KBM-7 (cell line): ENCODE measurements at places on chromosomes 4 and X.
A peak's percentile ranks its signal among the peaks of the same experiment; 100 is the strongest.

GRCh38 chr4:39664828-39665731 lies 26.4 kb upstream of the SMIM14 start:
- DNase-seq = no peak

DNA sequence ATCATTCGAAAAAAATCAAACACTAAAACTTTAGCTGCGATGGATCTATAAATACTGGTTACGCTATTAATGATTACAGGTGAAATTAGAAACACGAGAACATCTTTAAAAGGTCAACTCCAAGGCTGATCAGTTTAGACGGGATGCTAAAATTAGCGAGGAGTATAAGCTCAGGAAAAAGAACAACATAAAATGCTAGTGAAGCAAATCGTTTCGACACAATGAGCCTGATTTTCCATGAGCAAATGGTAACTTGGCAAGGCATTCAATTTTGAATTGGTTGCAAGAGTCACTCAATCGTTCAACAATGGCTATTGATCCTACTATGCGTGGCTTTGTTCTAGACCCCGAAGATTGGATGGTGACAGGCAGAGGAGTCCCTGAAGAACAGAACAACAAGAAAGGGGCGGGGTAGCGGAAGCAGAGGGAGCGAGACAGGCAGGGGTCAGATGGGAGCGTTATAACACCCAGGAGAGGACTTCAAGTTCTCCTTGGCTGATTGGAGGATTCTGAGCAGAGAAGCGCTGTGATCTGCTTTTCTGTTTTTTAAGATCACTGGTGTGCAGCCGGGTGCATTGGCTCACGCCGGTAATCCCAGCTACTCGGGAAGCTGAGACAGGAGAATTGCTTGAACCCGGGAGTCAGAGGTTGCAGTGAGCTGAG lies 146.5 kb downstream of the RBM47 start:
- no peak for DNase-seq

DNA sequence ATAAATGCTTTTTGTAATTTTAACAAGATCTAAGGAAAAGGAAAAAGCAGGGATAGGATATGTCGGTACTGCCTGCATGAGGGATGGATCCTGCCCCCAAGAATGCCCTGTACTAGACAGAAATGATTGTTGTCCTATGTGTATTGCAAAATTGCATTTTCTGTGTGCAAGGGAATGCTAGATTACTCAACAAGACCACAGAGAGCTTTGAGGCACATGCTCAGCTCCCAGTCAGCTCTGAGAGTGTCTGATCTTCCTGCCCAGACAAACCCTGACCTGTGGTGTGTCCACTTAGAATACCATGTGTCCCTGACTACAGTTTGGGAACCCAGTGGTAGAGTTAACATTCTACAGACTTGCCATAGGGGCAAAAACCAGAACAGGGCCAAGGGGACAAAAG lies 129.2 kb upstream of the PAK3 start:
- no peak for DNase-seq

DNA sequence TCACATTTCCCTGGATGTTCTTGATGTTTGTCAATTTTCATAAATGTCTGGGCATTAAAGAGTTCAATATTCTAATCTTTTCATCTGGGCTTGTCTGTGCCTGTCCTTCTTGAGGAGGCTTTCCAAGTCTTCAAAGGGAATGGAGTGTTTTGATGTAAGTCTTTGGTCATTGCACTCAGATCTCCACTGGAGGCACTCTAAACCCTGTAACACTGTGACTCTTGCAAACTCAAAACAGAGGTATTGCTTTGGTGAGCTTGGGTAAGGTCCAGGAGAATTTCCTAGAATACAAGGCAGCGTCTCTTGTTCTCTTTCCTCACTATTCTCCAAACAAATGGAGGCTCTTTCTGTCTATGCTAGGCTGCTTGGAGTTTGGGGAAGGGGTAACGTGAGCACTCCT lies 1118.1 kb upstream of the PABPC4L start:
- DNase-seq = peak; percentile 1

- DNase-seq = peak; percentile 61
Measured at GRCh38 chr4:150242820-150243458, 164.7 kb downstream of the DCLK2 start.

- peak; percentile 38 for DNase-seq
Measured at GRCh38 chr4:122636697-122637096, 15.8 kb upstream of the IL21 start.

- DNase-seq = no peak
Measured at GRCh38 chr4:140291259-140291658, 82.2 kb upstream of the SCOC start.

DNA sequence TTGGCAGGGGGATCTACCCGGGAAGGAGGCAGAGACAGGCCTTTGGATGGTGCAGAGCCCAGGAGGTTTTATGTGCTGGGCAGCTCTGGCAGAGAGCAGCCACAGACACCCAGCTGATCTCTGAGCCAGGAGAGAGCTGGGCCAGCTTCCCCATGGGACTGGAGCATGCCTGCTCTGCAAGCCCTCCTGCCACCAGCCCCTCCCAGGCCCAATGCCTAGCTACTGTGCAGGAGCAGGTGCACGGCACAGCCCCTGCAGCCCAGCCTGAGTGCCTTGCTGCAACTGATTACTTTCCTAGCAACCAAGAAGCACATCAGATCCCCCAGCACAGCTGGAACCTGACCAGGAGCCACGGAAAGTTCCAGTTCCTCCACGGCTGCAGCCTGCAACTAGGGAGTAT lies 57.8 kb upstream of the BEND2 start:
- no peak for DNase-seq

GRCh38 chr4:143399113-143399949 lies 62.7 kb downstream of the GAB1 start:
- peak; percentile 77 for DNase-seq

DNA sequence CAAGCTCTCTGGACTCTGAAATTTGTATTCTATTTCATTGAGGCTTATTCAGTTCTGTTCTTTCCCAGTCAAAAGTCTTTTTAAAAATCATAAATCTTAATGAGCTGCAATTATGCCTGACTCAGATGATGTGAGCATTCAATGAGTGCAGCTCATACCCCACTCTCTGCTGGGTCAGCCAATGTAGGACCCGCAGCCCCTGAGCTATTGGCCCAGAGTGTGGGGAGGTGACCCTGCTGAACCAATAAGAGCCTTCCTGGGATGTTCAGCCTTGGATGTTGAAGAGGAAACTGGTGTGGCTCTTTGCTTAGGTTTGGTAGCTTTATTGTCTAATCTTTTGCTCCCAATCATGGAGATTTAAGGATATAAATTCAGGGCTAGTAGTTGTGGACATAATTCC lies 12.1 kb upstream of the TCEAL4 start:
- DNase-seq = no peak

GRCh38 chr4:113145519-113146291 lies 96.3 kb downstream of the ANK2 start:
- DNase-seq = peak; percentile 0

GRCh38 chr4:2857349-2857927 lies 13.8 kb downstream of the ADD1 start:
- no peak for DNase-seq

- peak; percentile 100 for DNase-seq
Measured at GRCh38 chrX:318739-319578, at the start of gene GTPBP6. GTPBP6 (minus strand) TSS chrX:318796; CDS start chrX:318787, 9 bp downstream.

- peak; percentile 31 for DNase-seq
Measured at GRCh38 chr4:85701861-85702321, 226.9 kb downstream of the ARHGAP24 start.

DNA sequence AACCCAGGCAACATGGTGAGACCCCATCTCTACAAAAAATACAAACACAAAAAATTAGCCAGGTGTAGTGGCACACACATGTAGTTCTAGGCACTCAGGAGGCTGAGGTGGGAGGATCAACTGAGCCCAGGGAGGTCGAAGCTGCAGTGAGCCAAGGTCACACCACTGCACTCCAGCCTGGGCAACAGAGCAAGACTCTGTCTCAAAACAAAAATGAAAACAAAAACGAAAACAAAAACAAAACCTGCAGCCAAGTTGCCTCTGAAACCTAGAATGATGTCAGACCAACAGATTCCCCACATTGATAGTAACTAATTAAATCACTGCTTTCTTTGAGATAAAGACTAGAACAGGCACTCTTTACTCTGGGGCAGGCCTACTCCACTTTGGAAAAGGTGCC lies 104.5 kb downstream of the AMELX start:
- no peak for DNase-seq

DNA sequence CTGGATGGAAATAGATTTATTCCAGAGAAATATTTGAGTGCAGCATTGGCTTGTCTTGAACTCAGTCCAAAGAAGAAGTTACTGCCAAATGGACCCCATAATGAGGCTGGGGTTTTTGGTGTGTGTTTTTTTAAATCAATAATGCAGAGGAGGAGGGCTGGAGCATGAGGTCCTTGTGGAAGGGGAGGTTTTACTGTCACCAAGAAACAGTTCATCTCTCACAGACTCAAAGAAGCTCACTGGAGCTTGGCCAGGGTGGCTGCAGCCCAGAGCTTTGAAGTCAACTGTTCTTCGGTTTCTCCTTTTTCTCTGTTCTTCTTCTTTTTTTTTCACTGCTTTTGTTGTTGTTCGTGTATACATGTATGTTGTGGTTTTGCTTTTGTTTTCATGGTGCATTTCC lies 377.7 kb downstream of the FBXW7 start:
- no peak for DNase-seq

- no peak for DNase-seq
Measured at GRCh38 chrX:41258871-41259270, 75.1 kb upstream of the DDX3X start.

GRCh38 chr4:16225167-16225862 lies 956 bp downstream of the TAPT1 start:
- DNase-seq = no peak

GRCh38 chrX:11081511-11081910 lies 29.6 kb upstream of the HCCS start:
- no peak for DNase-seq

DNA sequence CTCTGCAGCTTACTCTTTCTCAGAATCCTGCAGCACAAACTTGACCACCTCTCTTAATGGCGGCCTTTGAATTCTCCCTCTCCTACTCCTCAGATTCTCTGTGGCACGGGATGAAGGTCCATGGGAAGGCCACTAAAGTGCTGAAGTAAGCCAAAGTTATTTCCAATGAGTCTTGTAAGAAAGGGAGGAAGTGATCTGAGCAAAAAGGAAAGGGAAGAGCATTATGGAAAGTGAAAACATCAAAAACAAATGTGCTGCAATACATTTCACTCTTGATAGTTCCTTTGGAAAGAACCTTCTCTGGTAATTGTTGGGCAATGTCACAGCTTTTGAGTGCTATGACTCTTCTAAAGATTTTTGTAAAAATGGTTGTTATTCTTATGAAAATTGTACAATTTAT lies 54.3 kb upstream of the CAMK2D start:
- DNase-seq = no peak

DNA sequence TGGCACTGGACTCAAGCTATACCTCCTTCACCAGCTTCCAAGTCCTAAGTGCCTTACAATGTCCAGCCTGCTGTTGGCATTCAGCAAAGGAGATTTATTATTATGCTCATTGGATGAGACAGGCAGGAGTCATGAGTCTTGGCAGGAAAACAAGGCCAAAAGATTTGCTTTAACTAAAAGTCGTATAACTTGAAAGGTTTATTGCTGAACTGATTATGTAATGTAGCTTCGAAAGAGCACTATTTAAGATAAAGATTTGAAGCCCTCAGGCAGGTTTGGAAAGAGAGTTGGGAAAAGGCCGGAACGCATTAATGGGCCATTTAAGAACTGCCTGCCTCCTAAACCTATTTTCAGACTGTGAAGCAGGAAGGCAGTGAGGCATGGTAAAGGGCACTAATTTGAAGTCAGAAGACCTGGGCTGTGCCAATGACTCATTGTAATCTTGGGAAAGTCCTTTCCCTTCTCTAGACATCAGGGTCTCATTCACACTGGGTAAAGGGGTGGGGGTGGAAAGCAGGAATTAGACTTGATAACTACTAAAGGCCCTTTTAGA lies 280.5 kb upstream of the EDA2R start:
- DNase-seq = no peak

GRCh38 chr4:73133784-73134183 lies 64.3 kb upstream of the COX18 start:
- DNase-seq = no peak

DNA sequence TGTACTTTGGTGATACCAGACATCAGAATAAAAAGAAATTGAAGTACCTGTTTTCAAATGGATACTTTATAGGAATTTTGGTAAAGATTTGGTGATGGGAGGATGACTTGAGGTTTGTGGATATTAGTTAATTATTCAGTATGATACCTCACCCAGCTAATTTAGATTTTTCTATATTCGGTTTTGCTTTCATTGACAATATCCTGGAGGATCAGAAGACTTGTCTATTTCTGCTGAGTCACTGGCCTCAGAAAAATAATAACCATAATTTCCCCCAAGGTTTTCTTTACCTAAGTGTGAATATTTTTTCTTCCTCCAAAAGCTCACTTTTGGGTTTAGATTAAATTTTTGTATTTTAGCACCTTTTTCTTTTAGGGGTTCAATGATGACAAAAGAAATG lies 100.2 kb downstream of the EGF start:
- DNase-seq = no peak

GRCh38 chrX:36241397-36241796 lies 321.9 kb downstream of the CFAP47 start:
- no peak for DNase-seq

GRCh38 chrX:43551590-43551989 lies 104.5 kb upstream of the MAOA start:
- DNase-seq = no peak

- DNase-seq = no peak
Measured at GRCh38 chr4:120801137-120801758, 121.3 kb downstream of the PRDM5 start.

DNA sequence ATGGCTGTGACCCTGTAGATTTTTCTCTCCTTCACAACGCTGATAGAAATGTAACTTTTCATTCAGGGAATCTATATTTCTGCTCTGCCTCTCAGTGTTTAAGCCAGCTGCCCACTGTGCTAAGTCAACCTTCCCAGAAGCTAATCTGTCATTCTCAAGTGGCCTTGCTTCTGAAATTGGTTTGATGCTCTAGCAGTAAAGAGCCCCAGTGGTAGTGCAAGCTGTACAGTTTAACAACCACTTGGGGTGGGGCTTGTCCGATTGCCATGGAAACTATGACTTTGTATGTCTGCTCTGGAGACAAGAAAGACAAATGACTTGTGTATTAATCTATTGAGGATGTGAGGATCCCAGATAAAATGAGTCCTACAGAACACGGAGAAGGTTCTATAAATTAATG lies 620.9 kb upstream of the GALNT7 start:
- DNase-seq = no peak

- peak; percentile 16 for DNase-seq
Measured at GRCh38 chr4:158870626-158871334, 102.0 kb downstream of the FNIP2 start.

DNA sequence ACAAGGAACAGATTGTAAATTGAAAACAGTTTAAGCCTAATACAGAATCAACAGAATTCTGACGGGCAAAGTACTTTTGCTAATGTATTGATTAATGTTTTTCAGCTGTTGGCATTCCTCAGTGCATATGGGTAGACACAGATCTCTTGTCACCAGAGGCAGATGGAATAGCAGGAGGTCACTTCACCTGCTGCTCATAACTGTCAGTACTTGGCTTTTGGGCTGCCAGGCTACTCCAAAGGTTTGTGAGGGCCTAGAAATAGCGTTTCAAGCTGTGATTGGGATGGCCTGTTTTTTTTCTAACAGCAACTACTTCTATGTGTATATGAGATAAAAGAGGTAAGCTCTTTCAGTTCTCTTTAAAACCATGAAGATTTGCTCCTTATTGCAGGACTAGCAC lies 307.5 kb upstream of the ANXA10 start:
- DNase-seq = no peak

- DNase-seq = no peak
Measured at GRCh38 chr4:5638976-5639375, 69.4 kb downstream of the EVC2 start.

GRCh38 chr4:86421461-86421860 lies 61.6 kb upstream of the MAPK10 start:
- no peak for DNase-seq

- DNase-seq = no peak
Measured at GRCh38 chrX:93985344-93986307, 311.6 kb downstream of the FAM133A start.
